ENCODE measurements at places on chromosomes 6 and 20.

DNA sequence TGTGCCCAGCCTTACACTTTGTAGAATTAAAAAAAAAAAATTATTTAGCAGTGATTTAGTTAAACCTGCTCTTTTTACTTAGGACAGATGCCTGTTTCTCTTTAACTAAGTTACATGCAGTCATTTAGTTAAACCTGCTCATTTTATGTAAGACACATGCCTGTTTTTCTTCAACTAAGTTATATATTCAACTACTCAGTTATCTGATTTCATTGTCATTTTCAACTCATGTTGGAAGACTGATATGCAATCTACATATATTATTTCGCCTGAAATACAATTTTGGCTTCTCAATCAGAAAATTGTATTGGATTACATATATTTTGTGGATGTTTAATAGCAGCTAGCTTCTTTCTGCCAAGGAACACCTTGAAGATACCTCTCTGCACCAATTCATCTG lies 171.1 kb downstream of the COL19A1 start:
- DNase-seq = no peak

DNA sequence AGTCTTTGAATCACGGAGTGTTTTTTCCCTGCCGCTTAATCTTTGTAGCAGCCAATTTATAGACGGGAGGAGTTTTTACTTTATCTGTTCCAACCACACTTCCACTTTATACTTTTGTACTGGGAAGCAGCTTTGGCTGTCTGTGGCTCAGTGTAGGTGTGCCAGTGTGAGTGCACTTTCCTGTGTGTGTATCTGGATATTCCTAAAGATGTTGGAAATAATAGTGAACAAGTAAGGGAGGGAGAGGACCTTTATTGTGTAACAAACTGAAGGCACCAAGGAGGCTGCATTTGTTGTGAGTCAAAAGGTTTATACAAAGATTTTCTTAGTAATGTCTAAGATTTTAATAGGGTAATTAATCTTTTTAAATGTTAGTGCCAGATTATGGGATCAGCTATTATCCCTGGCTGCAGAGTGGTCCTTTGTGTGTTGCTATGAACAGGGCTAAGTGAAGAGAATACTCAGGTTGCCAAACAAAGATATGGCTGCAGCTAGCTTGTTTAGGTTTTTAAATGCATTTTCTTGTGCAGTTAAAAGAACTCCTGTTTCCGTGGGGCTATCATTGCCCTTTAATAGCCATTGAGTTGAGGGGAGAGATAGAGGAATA lies 226.3 kb downstream of the RNF144B start:
- DNase-seq = no peak

DNA sequence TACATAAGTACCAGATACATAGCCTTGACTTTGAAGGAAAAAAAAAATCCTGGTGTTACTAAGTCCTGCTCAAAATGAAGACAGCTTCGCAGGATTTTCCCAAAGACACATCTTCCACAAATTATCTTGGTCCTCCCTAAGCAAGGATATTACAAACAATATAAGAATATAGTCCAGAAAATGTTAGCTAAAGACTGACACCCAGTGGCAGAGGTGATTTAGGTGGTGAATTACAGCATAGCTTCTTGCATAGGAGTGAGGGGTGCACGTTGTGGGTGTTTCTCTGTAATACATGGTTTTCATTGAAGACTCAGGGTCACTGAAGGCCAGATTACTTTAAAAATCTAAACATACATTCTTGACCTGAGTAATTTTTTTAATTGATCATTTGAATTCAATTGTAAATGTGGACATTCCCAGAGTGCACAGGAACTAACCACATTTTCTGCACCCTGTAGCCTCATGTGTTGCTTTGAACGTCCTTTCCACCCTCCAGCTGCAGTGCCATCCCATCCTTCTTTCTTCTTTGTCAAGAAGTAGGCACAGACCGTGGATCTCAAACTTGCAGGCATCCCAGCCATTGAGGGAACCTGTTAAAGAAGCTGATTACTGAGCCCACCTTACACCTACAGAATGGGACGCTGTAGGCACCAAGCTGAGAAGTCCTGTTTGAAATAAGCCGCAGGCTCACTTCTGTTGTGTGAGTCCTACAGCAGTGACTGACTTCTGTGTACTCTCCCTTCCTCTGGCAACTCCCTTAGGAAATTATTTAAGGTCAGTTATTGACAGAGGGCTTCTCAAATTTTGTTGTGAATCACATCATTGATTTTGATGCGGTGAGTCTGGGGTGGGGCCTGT lies 102.6 kb downstream of the PERP start:
- DNase-seq = no peak

DNA sequence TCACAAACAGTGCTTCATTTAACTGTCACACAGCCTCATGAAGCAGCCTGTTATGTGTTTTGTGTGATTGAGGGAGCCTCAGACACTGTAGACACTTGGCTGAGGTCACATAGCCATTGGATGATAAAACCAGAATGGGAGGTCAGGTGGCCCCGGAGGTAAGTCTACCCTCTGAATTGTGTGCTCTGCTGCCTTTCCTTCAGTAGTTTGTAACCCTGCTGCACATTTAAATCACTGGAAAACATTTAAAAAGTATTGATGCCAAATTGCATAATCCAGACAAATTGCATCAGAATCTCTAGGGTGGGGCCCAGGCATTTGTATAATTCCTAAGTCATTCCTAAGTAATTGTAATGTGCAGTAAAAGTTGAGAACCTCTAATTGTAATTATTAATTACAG lies 85.2 kb upstream of the ECI2 start:
- no peak for DNase-seq

DNA sequence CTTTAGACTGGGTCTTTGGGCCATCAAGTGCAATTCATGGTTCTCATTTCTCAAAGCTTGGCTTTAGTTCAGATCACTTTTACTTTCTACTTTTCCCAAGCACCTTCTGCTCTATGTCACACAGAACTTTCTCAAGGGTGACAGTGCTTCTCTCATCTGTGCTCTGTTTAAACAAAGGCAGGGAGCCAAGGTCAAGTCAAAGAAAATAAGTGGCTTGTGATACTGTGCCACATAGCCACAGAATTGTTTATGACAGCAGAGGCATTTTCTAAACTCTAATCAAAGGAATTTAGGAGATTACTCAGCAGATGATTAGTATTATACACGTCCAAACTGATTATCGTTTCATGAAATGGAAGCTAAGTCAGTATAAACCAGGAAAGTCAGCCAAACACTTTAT lies 348.0 kb downstream of the HDGFL1 start:
- no peak for DNase-seq

- no peak for DNase-seq
Measured at GRCh38 chr20:43863821-43864544, 50.7 kb upstream of the TOX2 start.

GRCh38 chr6:43516367-43516696 lies 394 bp downstream of the YIPF3 start:
- no peak for DNase-seq

GRCh38 chr6:112343977-112344376 lies 3.2 kb upstream of the RFPL4B start:
- DNase-seq = no peak

GRCh38 chr6:147176795-147177194 lies 27.4 kb upstream of the STXBP5 start:
- DNase-seq = no peak

GRCh38 chr20:11158589-11158988 lies 484.8 kb upstream of the JAG1 start:
- DNase-seq = no peak

DNA sequence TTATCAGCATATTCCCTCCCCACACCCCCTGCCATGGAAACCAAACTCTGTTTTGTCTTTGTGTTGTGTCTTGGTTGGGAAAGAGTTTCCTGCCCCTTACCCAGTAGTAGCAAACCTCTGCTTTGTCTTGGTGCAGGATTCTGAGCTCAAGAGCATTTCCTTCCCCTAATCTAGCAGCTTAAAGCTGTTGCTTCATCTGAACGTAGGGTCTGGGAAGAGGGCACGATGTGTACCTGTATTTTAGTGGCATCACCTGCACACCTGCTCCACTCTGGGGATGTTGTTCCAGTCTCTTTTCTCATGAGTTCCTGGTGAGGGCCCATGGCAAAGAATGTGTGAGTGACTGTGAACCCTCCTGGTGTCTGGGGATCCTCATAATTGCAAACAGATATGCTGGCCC lies 164.7 kb downstream of the SCP2D1 start:
- no peak for DNase-seq

GRCh38 chr6:95087394-95088097 lies 489.8 kb upstream of the MANEA start:
- no peak for DNase-seq

GRCh38 chr6:74857157-74857556 lies 348.7 kb downstream of the COL12A1 start:
- DNase-seq = no peak

- DNase-seq = no peak
Measured at GRCh38 chr20:46635514-46636136, 15.6 kb downstream of the SLC13A3 start.

Measured in activated naive CD4-positive, alpha-beta T cell treated with anti-CD3 and anti-CD28 coated beads, Interleukin-2, amount 10 ng/mL, durations not matched to agents 7 days and 5 days (primary cell).